Activated CD4-positive, alpha-beta T cell treated with anti-CD3 and anti-CD28 coated beads, Interleukin-2, amount 10 ng/mL, durations not matched to agents 7 days and 5 days (primary cell): ENCODE measurements at places on chromosomes 7 and 10. TPM values are rescaled to one million over a fixed set of nuclear protein-coding genes. Genes with fewer than 3 reads are reported as not detected.

The HOXA6 gene
- total RNA-seq, result not detected

DNA sequence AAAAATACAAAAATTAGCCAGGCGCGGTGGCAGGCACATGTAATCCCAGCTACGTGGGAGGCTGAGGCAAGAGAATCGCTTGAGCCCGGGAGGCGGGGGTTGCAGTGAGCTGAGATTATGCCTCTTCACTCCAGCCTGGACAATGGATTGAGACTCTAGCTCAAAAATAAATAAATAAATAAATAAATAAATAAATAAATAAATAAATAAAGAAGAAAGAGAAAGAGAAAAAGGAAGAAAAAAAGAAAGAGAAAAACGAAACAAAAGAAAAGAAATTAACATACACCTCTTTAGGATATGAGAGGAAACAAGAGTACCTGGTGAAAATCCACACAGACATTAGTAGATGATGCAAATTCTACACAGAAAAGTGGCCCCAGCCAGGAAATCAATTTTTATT is 713.7 kb upstream of the POT1 start:
- no peaks in the 10 kb centered on the region for H3K27me3 ChIP-seq
- no peak overlapping the region for H3K27ac ChIP-seq
- no peaks in the 10 kb centered on the region for H3K4me1 ChIP-seq
- H3K36me3 ChIP-seq, result no peaks in the 10 kb centered on the region
- no peak for DNase-seq

GRCh38 chr10:6379015-6379776 is 176.5 kb downstream of the PFKFB3 start:
- peak overlapping the region; percentile 62 for H3K27ac ChIP-seq
- H3K4me3 ChIP-seq, result no peak overlapping the region
- no peaks in the 10 kb centered on the region for H3K27me3 ChIP-seq

GRCh38 chr7:101823096-101823495 is 5.7 kb downstream of the CUX1 start:
- no peaks in the 10 kb centered on the region for H3K36me3 ChIP-seq
- H3K4me1 ChIP-seq, result peaks cover 2% of the 10 kb centered on the region
- peaks cover 9% of the 10 kb centered on the region for H3K27me3 ChIP-seq
- no peak overlapping the region for H3K27ac ChIP-seq
- DNase-seq, result no peak

DNA sequence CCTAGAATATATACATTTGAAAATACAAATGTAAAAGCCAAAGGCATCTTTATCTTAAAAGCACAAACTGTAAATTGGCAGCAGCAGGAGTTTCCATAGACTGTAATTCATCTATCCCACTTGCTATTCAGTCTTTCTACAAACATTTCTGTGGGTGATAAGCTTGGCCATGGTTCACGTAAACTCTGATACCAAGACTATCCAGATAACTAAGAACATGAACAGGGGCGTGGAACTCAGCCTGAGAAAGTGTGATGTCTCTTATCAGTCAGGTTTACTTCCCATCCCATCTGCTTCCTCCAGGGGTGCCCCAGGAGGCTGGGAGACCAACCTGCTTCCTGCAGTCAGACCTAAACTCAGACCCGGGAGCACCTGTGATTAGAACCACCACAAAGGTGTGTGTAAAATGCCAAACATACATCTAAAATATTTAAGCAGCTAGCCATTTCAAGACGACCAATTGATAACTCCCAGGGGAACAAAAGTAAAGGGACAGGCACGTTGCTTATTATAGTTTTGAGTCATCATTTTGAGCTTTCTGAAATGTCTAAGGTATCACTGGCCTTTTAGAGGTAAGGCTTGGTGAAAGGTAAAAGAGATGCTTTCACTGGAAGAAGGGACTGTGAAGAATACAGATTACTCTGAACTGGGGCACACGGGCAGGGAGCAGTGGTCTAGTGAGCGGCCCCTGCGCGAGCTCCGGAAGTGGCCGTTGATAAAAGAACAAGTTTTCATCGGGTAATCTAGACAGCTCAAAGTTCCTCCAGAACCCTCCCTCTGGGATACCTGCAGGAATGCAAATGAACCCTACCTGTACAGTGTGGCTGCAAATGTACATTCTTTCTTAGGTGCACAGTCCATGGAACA is 51.5 kb downstream of the RSU1 start:
- H3K4me3 ChIP-seq, result no peak overlapping the region
- H3K4me1 ChIP-seq, result peaks cover 8% of the 10 kb centered on the region
- DNase-seq, result no peak
- H3K27me3 ChIP-seq, result no peaks in the 10 kb centered on the region
- H3K27ac ChIP-seq, result no peak overlapping the region
